Right forelimb (tissue), 1 donor: ENCODE measurements at places on chromosomes 5 and 9.

- no peak for DNase-seq
Observed at GRCh38 chr5:178338126-178338749, 105.6 kb upstream of the PHYKPL start.

DNA sequence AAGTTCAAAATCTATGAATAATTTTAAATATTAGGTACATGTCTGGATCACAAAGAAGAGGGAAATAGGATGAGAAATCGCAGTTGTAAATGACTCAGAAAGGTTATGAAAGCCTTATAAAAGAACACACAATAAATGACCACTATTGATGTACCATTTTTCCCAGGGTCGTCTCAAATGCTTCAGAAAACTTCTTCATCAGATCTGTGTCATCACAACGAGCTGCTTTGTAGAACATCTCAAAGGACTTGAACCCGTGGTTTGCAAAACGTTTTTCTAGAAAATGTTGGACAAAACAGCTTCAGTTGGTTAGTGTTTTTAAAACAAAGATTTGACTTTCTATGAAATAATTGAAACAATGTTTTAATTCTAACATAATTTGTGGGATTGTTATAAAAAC, 100.1 kb downstream of the SVEP1 start:
- DNase-seq: no peak

- no peak for DNase-seq
Observed at GRCh38 chr5:174623433-174624019, 100.9 kb upstream of the MSX2 start.

DNA sequence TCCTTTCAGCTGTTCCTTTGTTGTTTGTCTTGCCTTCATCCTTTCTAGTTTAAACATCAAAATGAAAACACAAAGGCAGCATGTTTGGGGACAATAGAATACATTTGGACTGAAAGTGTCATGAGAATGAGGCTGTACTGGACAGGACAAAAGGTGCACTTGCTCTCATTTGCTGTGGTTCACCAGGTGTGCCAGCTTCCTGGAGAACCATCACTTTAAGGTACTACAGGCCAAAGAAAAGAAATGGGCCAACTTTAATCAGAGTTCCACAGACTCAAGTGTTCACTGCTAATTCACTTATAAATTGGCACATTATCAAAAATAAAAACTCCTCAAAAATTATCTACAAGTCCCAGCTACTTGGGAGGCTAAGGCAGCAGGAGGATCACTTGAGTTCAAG, 53.8 kb downstream of the ABHD17B start:
- DNase-seq: no peak

DNA sequence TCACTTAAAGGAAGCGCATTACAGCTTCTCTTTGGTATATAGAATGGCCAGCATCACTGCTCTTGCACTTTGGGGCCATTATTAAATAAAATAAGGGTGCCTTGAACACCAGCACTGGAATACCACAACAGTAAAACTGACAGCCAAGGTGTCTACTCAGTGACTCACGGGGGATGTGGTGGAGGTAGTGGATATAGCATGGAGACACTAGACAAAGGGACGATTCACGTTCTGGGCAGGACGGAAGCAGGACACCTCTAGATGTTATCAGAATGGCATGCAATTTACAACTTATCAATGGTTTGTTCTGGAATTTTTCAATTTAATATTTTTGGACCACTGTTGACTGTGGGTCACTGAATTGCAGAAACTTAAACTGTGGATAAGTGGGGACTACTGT, 32.9 kb upstream of the PDE8B start:
- no peak for DNase-seq

GRCh38 chr9:14478175-14479162, 164.5 kb upstream of the NFIB start:
- DNase-seq: no peak

- DNase-seq: no peak
Observed at GRCh38 chr5:127492854-127493738, 24.3 kb upstream of the PRRC1 start.

GRCh38 chr5:55027595-55027994, 3.5 kb downstream of the GZMK start:
- no peak for DNase-seq

DNA sequence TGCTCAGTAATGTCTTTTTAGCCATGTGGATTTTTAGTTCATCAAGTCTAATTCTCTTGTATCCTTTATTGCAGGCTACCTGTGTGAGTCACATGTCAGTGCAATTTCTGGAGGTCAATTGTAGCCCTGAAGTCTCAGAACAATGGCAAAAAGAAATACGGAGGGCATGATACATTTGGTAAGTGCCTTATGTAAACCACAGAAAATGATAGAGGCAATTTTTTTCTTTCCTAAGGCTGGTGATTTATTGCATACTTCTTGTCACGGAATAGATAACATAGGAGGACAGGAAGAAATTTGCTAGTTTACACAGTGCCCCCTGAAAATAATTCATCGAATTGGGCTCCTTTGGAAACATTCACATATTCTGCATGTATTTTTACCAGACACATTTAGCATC, 235.9 kb downstream of the DMRTA1 start:
- no peak for DNase-seq

GRCh38 chr5:67542479-67542878, 345.9 kb upstream of the CD180 start:
- DNase-seq: no peak

DNA sequence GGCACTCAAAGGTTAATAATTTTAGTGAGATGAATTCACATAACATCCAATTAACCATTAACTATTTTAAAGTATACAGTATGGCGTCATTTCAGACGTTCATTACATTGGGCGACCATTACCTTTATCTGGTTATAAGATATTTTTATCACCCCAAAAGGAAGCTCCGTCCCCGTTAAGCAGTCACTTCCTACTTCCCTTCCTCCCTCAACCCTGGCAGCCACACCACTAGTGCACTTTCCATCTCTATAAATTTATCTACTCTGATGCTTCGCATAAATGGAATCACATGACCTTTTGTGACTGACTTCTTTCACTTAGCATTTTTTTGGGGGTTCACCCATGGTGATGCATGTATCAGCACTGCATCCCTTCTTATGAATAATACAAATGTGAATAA, 168.3 kb upstream of the PUM3 start:
- DNase-seq: no peak

DNA sequence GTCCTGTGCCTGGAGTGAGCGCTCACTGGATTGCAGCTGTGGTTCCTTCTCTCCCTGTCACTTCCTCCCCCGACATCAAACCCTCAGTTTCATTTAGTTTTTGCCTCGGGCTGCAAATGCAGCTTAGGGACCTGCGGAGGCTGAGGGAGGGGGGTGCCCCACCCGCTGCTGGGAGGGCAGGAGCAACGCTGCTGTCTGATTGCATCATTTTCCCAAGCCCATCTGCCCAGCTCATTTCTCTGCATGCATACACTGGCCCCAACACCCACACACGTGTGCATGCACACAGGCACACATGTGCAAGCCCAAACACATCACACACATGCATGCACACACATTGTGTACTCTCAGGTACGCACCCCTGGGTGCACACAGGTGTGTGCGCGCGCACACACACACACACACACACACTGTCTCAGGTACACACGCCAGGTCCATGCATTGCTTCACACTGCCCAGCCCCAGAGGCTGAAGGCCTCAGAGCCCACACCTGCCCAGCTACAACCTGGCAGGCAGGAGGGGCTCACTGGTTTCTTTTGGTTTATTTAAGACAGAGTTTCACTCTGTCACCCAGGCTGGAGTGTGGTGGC, 3.4 kb downstream of the ASS1 start:
- DNase-seq: no peak

DNA sequence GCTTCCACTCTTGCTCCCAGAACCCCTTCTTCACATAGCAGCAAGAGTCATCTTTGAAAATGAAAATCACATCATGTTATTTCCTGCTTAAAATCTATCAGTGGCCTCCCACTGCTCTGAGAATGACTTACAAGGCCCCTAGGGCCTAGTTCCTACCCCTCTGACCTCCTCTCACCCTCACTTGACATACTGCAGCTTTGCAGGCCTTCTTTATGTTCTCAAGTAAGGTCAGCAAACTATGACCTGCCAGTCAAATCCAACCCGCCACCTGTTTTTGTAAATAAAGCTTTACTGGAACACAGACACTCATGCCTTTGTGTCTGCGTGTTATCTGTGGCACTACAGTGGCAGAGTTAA, 185.7 kb downstream of the NR3C1 start:
- DNase-seq: no peak

DNA sequence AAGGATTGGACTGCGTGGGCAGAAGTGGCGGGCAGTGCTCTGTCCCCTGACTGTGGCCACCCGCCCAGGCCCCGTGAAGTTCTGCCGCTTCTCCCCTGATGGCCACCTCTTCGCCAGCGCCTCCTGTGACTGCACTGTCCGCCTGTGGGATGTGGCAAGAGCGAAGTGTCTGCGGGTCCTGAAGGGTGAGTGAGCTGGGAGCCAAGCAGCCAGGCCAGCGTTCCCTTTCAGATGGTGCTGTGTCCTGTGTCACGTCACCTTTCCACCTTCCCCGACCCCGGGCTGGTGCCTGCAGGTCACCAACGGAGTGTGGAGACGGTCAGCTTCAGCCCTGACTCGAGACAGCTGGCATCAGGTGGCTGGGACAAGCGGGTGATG, 2.3 kb downstream of the WDR38 start:
- DNase-seq: no peak

- no peak for DNase-seq
Observed at GRCh38 chr9:88045686-88046085, 71.4 kb upstream of the CDK20 start.

GRCh38 chr5:73032635-73033034, 76.8 kb downstream of the FCHO2 start:
- no peak for DNase-seq

DNA sequence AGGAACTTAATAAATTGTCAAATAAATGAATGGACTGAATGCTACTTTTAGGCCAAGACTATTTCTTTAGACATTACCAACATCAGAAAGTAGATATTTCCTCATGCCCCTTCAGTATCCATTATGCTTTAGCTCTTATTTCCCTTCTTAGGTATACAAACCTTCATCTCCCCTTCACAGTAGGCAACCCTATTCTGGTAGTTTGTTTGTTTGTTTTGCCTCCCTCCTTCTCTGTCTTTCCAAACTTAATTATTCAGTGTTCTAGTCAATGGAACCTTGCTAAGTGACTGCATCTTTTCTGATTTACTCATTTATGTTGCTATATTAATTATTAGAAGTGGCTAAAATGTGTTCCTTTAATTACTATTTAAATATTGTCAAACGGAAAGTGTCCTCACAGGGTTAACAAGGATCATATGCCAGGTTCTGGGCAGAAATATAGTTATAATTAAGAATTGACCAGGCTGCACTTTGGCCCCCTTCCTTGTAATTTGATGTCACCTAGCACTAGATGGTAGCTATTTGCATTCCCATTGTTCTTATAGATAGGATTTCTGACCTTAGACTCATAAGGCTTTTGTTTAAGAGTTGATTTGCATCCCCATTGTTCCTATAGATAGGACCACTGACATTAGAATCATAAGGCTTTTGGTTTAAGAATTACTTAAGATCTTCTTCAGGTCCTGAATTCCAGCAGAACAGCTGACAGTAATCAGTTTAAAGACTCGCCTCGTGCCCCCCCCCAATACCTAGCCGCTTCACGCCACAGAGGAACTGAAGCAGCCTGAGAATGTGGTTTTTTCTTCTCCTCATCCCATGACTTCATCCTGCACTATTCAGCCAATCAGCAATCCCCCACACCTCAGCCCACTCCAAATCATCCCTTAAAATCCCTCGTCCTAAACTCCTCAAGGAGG, 84.4 kb upstream of the NUDT12 start:
- DNase-seq: no peak

GRCh38 chr5:16304846-16305245, 125.3 kb upstream of the MARCHF11 start:
- DNase-seq: no peak

- DNase-seq: no peak
Observed at GRCh38 chr5:128980917-128981316, 15.6 kb downstream of the SLC27A6 start.

DNA sequence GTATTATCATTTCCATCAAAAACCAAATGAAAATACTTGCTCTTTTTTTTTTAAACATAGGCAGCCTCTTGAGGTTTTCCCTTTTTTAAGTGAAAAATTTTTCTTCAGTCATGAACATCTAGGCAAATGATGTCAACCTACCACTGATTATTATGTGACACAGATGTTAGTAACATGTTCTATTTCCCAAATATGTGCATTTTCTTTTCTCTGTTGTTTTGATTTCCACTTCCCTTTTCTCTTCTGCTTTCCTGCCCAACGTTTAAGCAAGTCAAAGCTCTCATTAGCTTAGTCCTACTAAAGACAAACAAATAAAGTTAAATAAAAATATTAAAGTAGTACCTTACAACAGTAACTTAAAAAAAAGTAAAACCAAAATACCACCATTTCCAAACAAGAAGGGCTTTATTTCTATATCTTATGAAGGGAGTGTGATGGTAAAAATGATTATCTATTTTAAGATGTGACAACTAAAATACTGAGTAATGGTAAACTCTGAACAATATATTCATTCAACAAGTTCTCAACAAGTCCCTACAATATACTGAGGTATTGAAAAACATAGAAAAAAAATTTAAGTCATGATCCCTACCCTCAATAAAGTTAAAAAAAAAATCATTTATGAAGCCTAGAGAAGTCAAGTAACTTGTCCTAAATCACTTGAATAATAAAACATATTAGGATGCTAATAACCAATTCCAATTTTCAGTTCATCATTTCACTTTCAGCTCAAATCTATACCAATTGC, 9.4 kb downstream of the SLC38A9 start:
- no peak for DNase-seq

DNA sequence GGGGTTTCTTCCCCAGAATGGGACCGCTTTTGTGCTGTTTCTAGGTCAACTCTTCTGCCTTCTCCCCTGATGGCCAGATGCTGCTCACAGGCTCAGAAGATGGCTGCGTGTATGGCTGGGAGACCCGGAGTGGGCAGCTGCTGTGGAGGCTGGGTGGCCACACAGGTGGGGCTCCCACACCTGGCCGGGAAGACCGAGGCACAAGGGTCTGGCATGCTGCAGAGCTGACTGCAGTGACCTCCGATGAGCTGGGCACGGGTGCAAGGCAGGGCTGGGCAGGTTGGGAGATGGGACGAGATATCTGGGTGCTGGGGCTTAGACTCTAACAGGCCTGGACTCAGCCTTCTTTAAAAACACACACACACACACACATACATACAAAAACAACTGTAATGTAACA, 901 bp downstream of the WDR38 start:
- DNase-seq: no peak

DNA sequence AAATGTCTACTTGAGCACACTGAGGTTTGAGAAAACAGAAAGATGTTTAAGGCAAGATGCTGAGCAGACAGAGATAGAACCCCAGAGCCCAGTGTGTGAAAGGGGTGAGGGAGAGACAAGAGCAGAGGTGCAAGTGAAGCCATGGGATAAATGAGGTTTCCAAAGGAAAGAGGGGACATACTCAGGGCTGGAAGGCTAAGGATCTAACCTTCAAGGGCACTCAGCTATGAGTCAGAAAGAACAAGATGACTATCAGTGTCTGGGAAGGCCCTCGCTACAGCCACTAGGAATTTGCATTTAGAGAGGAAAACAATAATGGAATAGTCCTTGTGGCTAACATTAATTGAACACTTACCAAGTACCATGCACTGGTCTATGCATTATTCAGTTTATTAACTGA, 113.7 kb downstream of the HTR4 start:
- DNase-seq: no peak
